Left ventricle myocardium inferior (tissue), 1 donor: ENCODE measurements at places on chromosomes 16 and 17. TPM values are rescaled to one million over a fixed set of nuclear protein-coding genes. Genes with fewer than 3 reads are reported as not detected.

- peak overlapping the region; percentile 57 for H3K4me3 ChIP-seq
- DNase-seq: no peak
- H3K4me1 ChIP-seq: peaks cover 32% of the 10 kb centered on the region
- no peak overlapping the region for H3K27ac ChIP-seq
These were observed 3.3 kb downstream of the HNF1B start for GRCh38 chr17:37741341-37742115.

- H3K27ac ChIP-seq: no peak overlapping the region
- no peak overlapping the region for H3K4me3 ChIP-seq
- H3K36me3 ChIP-seq: no peaks in the 10 kb centered on the region
- peaks cover 84% of the 10 kb centered on the region for H3K27me3 ChIP-seq
- H3K4me1 ChIP-seq: no peaks in the 10 kb centered on the region
These were observed 686.7 kb upstream of the RBFOX1 start for GRCh38 chr16:6645768-6646568.

- no peak overlapping the region for H3K4me3 ChIP-seq
- H3K36me3 ChIP-seq: no peaks in the 10 kb centered on the region
- H3K4me1 ChIP-seq: no peaks in the 10 kb centered on the region
- H3K27me3 ChIP-seq: no peaks in the 10 kb centered on the region
- no peak overlapping the region for H3K27ac ChIP-seq
These were observed 138.8 kb downstream of the PRKCA start for GRCh38 chr17:66441101-66441661.

- H3K4me1 ChIP-seq: peaks cover 14% of the 10 kb centered on the region
- H3K36me3 ChIP-seq: no peaks in the 10 kb centered on the region
- H3K27ac ChIP-seq: no peak overlapping the region
- H3K4me3 ChIP-seq: no peak overlapping the region
These were observed 33.6 kb downstream of the TEKT5 start for GRCh38 chr16:10660950-10661635.

- H3K27me3 ChIP-seq: no peaks in the 10 kb centered on the region
- H3K36me3 ChIP-seq: peaks cover 96% of the 10 kb centered on the region
- no peak for DNase-seq
These were observed 10.6 kb downstream of the GTF3C1 start for GRCh38 chr16:27539120-27539519.

DNA sequence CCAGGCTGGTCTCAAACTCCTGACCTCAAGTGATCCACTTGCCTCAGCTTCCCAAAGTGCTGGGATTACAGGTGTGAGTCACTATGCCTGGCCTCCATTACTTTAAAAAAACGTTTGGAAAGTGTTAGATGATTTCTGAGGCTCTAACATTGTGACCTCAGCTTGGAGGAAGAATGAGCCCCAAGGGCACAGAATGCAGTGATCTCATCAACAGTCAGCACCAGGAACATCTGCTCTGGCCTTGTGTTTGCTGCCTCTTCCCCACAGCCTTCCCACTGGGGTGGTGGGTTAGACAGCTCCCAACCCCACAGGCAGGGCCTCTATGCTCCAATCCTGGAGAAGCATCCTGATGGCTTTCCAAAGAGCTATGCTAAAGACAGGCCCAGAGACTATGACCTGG, 37.7 kb upstream of the SREBF1 start:
- peaks cover 15% of the 10 kb centered on the region for H3K36me3 ChIP-seq
- no peak for DNase-seq
- H3K4me1 ChIP-seq: peaks cover 86% of the 10 kb centered on the region
- H3K27me3 ChIP-seq: no peaks in the 10 kb centered on the region
- peak overlapping the region; percentile 94 for H3K27ac ChIP-seq

DNA sequence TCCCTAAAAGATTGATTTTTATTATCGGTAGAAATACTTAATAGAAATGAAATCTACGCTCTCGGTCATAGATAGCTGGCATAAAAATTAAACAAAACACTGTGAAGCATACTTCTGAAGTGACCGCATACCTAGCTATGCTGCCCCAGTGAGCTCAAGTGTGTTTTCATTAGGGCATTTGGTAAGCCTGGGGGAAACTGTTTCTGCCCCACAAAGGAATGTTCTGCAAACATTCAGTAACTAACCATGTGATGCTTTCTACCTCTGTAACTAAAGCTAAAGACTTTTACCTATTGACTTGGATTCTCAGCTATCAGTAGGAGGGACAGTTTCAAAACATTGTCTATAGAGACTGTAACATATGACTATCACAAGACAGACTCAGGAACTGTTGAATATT, 93.5 kb upstream of the HSBP1 start:
- no peaks in the 10 kb centered on the region for H3K36me3 ChIP-seq
- DNase-seq: no peak
- H3K27me3 ChIP-seq: no peaks in the 10 kb centered on the region
- no peak overlapping the region for H3K4me3 ChIP-seq

KCNJ18 gene
- total RNA-seq: not detected

HCRT gene
- total RNA-seq: not detected

SLFN14 gene
- total RNA-seq: not detected

KRTAP2-1 gene
- not detected for total RNA-seq

MAPT gene
- 28.6 TPM for total RNA-seq

NPIPB9 gene
- not detected for total RNA-seq

SPNS3 gene
- 1.7 TPM for total RNA-seq
